Muscle of leg (tissue), 16 donors: ENCODE measurements at places on chromosomes 2 and 18.

DNA sequence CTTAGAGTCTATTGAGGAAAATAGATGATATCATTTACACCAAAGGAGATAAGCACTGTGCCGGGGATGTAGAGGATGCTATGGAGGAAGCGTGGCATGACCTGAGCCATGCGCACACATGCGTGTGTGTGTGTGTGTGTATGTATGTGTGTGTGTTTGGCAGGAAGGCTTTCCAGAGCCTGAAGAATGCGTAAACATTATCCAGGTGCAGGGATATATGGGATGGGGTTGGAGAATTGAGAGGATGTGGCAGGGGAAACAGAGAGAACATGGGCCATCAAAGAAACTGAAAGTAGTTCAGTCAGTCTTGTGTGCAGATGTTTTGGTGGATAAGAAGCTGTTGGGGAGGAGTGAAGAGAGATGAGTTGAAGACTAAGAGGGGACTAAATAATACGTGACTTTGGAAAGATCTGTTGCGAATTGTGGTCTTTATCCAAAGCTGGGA is 9.3 kb upstream of the STAT1 start:
- DNase-seq, result no peak

DNA sequence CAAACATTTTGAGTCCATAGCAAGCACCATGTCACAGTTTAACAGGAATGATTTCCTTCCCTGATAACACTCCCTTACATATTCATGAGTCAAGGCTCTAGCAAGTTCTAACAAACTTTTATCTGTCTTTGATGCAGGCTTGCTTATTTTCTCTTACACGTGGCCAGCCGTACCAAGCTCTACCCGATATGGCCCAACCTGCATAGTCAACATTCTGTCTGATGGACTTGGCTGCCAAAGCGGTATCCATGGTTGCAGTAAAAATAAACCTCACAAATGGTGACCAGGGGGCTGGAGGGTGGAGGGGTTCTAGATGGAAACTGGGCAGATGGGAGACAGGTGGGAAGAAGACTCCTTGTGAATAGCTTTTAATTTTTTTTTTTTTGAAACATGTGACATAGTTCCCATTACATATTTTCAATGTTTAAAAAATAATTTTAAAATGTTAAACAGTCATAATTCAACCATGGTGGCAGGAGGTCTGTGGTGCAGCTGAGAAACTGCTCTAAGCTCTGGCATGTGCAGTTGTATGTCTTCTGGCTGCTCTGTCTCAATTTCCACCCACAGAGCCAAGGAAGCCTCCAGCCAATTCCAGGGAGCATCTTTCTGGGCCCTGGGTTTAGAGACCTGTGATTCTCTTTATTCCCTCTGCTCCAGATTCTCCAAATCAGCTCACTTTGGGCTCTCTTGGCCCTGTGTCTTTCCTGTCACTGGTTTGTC is 20.7 kb upstream of the CXCR1 start:
- peak; percentile 92 for DNase-seq

DNA sequence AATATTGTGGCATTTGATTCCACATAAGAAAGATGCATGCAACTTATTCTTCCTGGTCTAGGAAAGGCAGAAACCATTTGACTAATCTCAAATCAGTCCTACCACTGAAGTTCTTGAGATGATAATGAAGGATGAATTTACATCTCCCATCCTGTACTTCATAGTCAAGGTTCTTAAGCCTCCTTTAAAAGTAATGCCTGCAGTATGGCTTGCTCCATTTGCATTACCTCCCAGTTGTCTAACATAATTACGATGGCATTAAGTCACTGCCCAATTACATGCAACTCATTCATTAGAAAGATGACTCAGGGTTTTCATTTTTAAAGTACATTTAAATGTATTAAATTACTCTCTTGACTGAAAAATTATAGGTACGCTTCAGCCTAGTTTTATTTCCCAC is 32.2 kb downstream of the THADA start:
- DNase-seq, result no peak

GRCh38 chr2:165008730-165009315 is 53.5 kb upstream of the SLC38A11 start:
- DNase-seq, result no peak

DNA sequence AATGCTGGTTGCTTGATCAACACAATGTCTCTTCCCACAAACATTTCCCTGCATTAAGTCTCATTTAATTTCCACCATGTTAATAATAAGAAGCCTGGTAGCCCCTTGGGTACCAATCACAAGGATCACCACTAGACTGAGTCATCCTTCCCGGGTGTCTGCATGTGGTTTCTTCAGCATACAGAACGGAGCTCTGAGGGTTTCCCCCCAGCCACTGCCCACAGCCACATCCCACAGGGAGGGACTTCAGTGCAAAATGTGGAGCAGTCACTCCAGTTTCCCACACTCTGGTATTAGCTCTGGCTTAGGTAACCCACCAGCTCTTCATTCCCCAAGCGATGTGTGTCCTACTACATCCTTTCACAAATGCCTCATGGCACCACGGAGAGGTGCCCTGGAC is 42.7 kb upstream of the POLE4 start:
- no peak for DNase-seq

DNA sequence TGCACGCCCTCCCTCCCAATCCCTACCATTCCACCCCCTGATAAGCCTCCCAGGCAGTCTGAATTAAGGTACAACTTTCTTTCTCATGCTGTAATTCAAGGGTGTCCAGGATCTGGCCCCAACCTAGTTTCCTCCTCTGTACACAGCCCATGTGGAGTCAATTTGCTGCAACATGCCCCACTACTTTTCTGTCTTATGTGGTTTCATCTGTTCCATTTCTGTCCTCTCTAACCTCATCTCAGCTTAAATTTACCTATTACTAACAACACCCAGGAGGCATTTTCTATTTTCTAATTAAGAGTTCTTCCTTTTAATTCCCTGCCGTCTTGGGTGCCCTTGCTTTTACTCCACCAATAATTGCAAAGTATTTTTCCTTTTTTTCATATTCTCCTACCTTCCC is 10.0 kb downstream of the PPP4R1 start:
- DNase-seq, result no peak

DNA sequence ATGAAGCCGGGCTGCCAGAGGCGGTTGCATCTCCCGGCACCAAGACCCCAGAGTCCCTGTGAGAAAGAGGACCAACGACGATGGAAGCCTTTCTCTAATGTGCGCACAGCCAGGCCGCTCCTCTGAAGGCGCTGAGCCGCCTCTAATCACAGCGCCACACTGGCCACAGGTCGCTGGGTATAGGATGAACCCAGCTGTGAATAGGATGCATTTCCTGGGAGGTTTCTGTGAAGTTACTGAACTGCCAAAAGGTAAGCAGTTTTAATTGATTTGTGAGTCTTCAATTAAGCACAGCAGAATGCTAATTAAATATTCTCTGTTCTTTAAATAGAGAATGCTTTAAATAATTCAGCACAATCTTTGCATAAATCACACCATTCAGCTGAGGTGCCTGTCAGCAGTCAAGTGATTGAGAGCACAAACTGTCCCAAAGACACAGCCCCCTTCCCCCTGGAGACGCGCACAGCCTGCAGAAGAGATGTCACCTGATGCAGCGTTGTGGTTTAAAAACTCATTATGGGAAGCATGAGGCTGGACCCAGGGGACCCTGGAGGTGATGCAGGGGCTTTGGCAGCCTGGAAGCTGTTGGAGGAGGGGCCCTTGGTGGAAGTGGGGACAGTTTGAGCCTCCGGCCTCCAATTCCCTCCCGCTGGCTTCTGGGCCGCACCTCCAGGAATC is 98.1 kb downstream of the RTP5 start:
- no peak for DNase-seq

GRCh38 chr2:38064801-38065501 is 11.0 kb downstream of the CYP1B1 start:
- DNase-seq, result no peak

GRCh38 chr2:234006501-234006900 is 44.0 kb upstream of the SPP2 start:
- DNase-seq, result no peak

DNA sequence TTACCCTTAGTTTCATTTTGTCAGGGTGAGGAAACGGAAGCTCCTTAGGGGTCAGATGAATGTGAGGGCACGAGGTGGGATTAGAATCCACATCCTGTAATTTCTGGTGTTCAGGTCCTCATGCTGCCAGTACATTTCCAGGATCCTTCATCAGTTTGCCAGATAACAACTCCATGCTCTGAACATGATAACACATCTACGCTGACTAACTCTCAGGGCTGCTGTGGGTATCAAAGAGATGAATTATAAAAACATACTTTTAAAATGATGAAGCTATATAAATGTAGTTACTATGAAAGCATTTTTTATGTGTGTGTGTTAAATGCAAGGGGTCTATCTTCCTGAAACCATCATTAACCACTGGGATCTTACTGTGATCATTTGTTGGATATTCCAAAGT is 325.9 kb downstream of the SLC8A1 start:
- no peak for DNase-seq

DNA sequence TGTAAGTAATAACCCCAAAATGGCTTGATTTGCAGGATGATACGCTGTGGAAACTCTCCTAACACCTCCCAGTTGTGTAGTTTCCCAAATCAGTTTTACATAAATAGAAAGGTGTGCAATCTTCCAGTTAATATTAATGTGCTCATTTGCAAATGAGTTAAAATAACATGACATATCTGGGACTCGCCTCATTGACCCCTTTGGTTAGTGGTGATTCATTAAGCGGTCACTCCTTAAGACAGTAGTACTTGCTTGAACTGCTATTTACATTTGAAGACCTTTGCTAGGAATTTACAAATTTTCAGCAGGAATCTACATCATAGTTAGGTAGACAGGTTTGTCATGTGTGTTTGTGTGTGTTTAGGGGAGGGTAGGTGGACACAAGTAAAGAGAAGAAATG is 1367.7 kb upstream of the CELF4 start:
- no peak for DNase-seq

DNA sequence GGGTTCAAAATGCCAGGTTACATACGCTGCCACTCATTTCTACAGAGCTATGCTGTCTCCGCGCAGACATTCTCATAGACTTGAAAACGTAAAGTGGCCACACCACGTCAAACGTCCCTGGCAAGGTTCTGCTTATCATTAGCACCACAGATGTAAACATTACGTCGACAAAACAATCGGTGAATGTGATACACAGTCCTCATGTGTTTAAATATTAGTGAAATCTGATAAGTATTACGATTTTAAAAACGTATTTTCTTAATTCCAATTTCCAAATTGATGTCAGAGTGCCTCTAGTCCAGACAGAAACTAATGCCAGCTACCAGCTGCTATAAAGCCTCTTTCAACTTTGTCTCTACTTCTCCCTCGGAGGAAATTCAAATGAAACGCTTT is 1.2 kb downstream of the STK17B start:
- peak; percentile 69 for DNase-seq
